ENCODE measurements at places on chromosomes 16 and 17.
A peak's percentile ranks its signal among the peaks of the same experiment; 100 is the strongest.

DNA sequence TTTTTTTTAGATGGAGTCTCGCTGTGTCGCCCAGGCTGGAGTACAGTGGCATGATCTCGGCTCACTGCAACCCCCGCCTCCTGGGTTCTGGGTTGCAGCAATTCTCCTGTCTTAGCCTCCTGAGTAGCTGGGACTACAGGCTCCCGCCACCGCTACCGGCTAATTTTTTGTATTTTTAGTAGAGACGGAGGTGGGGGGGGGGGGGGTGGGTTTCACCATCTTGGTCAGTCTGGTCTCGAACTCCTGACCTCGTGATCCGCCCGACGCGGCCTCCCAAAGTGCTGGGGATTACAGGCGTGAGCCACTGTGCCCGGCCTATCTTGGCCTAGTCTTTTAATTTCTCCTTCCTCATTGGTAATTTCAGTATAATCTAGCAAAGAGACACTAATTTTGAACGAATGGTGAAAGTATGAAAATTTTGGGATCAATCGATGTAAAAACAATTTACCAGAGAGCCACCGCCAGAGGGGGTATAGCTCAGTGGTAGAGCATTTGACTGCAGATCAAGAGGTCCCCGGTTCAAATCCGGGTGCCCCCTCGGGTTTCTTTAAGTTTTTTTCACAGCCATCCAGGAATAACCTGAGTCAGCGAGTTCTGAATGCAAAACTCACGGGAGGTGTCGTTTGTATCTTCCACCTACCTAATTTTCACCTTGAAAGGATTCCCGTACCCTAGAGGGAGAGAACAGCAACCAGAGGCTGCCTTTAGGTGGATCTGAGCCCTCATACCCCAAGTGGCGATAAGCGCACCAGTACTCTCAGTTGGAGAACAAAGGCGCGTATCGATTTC, 2.5 kb upstream of the LASP1 start:
- DNase-seq: peak; percentile 50

- no peak for DNase-seq
Measured at GRCh38 chr17:1039511-1040215, 42.7 kb downstream of the TIMM22 start.

GRCh38 chr16:85436636-85437165, 176.4 kb upstream of the GSE1 start:
- no peak for DNase-seq

DNA sequence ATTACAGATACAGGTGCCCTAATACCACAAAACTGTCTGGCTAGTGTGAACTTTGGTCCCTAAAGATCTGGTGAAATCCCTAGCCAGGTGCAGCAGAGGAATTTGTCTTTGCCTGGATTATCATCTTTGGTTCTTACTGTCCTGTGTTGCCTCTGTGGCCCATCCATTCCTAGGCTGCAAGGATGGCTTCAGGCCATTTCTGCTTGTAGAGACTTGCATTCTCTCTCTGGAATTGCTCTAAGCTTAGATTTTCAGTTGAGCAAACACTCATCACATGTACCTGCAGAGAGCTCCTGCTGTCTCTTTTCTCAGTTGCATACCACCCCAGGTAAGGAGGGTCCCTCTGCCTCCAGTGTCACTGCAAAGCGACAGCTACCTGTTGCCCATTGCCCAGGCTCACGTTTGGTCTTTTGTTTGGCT, 114.9 kb downstream of the PRKCA start:
- no peak for DNase-seq

GRCh38 chr17:57745242-57745641, at the start of gene CCDC182:
Gene CCDC182, minus strand, starts transcription at chr17:57745299. Its CDS starts 27 bp downstream, at chr17:57745272.
- no peak for DNase-seq

- no peak for DNase-seq
Measured at GRCh38 chr17:75472119-75472518, 15.7 kb downstream of the TMEM94 start.

GRCh38 chr16:30768583-30769181, 6.6 kb downstream of the RNF40 start:
- no peak for DNase-seq

DNA sequence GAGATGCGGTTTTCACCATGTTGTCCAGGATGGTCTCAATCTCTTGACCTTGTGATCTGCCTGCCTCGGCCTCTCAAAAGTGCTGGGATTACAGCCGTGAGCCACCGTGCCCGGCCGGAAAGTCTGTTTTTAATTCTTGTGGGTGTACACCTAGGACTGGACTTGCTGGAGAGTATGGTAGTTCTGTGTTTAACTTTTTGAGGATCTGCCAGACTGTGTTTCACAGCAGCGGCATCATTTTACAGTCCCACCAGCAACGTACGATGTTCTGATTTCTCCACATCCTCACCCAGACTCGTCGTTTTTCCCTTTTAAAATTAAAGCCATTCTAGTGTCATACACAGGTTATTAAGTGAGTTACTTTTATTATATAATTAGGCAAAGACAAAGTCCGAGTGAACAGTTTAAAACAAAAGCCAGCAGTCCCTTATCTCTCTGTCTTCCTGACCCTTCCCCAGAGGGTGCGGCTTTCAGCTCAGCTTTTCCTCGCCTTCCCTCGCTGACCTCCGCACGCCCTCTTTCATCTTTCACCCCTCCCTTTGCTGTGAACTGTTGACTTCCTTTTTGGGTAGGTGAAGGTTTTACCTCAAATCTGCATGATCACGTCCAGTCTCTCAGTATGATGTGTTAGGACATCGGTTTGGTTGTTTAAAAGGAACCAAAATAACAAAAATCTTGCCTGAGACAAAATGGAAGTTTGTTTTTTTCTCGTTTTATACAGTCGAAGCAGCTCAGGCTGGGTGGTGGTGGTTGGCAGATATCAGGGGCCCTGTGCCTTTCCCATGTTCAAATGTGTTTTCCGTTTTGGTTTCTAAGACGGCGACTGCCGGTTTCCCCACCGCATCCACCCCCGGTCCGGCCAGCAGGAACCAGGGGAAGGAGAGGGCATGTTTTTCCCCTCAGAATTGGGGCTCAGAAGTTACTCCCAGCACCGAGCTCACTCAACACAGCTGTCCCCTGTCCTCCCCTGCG, 18.0 kb downstream of the FAM234A start:
- DNase-seq: peak; percentile 13

DNA sequence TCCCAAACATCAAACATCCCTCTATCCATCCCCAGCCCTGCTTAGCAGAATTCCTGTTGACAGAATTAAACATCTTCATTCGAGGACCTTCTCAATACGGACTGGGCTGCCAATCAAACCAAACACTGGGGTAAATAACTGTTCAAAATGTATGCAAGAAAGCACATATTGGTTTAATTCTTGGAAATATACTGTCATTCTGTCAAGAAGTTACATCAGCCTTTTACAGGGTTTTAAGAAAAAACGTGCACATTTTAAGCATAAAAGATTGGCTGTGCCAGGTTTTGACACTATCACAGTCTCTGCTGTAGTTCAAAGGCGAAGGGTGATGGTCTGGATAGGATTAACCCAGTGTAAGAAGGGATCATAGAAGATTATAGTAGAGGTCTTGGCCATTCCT, 25.1 kb upstream of the CCNF start:
- no peak for DNase-seq

DNA sequence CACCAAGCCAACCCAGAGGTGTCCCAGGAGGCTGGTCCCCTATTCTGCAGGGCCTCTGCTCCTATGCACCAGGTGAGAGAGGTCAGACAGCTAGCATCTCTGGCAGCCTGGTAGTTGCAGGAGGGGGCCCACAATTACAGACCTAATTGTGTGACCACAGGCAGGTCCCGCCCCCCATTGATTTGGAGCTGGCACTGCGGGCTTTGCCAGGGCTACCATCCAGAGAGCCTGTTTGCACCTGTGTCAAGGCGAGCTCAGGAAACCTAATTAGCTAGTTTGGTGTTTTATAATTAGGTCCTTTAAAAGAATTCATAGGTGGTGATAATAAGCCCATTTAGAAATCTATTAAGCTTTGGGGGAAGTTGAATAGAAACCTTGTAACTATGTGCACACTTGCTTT, 90.2 kb downstream of the MRM1 start:
- DNase-seq: no peak

DNA sequence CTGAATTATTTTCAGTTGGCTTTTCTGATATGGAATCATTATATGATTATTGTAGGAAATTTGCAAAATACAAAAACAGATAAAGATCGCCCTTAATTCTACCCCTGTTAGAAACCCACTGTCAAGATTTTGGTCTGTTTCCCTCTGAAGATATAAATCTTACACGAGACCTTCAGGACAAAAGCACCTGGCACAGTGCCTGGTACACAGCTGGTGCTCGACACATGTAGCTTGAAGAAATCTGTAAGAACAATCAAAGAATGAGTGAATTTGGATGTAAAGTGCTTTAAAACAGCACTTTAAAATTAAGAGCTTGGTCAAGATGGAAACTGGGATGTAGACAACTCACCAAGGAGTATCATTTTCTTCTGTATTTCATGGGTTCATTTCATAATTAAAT, 181.1 kb downstream of the C16orf78 start:
- no peak for DNase-seq

GRCh38 chr17:1516388-1517161, at the start of gene INPP5K:
Gene INPP5K, minus strand, starts transcription at chr17:1516612. Its CDS starts 113 bp downstream, at chr17:1516499.
- DNase-seq: peak; percentile 98

DNA sequence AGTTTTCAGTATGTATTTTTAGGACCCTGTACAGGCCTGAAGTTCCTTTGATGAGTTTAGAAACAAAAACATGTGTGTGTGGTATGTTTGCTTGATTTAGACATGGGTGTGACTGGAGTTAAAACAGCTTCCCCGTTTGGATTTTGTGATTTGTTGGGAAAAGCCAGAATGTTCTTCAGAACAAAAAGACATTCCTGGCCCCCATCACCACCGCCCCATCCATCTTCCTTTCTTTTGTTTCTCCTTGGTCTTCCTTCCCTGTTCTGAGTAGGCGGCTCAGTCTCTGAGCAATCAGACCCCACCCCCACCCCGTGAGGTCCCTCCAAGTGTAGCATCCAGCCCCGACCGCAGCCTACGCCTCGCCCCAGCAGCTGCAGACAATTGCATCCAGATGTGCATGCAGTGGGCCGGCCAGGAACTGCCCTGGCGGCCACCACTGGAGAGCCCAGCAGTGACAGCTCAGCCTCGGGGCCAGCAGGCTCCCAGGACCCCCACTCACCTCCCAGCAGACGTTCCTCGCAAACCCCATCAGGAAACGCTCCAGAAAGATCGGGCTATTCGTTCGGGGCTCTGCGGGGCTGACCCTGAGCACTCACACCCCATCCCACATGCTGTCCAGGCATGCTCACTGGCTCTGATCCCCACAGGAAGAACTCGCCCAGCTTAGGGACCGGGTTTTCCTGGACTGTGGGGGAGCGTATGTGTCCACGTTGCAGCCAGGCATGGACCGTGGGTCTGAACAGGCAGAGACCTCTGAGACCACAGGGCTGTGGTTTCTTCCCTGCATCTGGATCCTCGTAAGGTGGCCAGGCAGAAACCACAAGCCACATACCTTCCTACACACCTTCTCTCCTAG, 99.8 kb upstream of the CDH5 start:
- DNase-seq: no peak

DNA sequence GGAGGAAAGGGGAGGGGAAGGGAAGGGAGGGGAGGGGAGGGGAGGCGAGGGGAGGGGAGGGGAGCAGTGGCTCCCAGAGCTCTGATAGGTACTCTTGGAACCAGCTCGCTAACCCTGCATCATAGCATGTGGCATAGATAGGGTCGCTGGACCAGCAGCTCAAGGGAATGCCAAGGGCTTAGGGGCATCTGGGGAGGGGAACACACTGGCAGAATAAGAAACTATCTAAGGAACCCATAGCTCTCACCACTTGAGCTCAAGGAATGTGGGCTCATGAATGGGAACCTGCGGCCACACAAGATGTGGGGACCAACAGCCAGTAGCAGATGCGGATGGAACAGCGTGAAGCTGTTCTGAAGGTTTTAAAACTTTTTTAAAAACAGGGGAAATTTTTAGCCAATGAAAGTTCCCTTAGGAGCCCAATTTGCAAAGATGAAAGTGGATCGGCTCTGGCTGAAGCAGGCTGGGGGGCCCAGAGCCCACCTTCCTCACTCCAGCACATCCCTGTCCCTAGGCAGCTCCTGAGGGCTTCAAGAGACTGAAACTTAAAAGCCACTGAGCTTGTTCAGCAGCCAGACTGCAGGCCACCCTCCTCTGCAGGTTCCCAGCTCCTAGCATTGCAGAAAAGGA, 46.9 kb downstream of the PIMREG start:
- DNase-seq: no peak

DNA sequence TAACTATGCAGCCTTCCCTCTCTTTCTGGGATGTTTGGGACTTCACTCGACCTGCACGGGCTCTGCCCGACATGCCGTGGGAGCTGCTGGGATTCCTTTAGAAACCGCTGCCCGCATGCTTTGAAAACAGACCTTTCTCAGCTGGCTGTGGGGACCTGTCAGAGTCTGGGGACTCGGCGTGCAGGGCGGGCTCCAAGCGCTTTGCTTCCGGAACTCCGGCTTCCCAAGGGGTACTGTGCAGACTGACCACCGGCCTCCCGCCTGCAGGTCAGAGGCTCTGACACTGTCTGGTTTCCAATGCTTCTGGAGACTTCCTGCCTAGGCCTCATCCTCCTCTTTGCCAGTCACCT, 11.8 kb downstream of the PRSS27 start:
- no peak for DNase-seq

- no peak for DNase-seq
Measured at GRCh38 chr17:4204190-4204589, 59.6 kb downstream of the ANKFY1 start.

- no peak for DNase-seq
Measured at GRCh38 chr17:66461343-66461995, 159.1 kb downstream of the PRKCA start.

DNA sequence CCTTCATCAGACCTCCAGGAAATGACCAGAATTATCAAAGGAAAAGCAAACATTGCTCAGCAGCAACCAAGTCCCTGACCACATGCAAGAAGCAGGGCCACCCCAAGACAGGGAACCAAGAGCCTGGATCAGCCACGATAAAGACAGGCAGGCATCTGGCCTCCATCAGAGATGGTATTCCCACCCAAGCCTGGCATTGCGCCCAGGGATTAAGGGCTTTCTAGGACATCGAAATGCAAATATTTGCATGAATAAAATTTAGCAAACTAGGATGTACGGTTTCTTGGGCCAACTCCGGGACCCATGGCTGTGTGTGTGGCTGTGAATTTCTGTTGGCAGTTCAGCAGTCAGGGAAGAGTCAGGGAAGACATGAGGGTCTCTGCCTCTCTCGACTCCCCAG, 241.4 kb upstream of the DYNLRB2 start:
- no peak for DNase-seq

GRCh38 chr16:30523768-30524574, 2.4 kb downstream of the ZNF768 start:
- DNase-seq: no peak

DNA sequence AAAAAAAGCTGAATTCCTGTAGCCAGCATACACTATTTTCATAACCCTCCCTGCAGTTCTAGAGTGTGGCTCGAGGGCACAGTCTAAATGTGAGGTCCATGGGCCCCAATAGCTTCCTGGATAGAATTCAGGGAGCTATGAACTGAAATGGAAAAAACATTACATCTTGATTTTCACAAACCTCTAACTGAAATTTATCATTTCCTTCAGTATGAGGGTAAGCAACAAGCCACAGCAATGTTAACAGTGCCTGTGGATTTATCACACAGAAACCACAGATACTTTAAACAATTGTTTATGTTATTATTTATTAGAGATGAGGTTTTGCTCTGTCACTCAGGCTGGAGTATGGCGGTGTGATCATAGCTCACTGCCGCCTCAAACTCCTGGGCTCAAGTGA, 18.2 kb downstream of the TMEM92 start:
- no peak for DNase-seq
